GM19239 (cell line): ENCODE measurements at places on chromosomes 7 and 10.

DNA sequence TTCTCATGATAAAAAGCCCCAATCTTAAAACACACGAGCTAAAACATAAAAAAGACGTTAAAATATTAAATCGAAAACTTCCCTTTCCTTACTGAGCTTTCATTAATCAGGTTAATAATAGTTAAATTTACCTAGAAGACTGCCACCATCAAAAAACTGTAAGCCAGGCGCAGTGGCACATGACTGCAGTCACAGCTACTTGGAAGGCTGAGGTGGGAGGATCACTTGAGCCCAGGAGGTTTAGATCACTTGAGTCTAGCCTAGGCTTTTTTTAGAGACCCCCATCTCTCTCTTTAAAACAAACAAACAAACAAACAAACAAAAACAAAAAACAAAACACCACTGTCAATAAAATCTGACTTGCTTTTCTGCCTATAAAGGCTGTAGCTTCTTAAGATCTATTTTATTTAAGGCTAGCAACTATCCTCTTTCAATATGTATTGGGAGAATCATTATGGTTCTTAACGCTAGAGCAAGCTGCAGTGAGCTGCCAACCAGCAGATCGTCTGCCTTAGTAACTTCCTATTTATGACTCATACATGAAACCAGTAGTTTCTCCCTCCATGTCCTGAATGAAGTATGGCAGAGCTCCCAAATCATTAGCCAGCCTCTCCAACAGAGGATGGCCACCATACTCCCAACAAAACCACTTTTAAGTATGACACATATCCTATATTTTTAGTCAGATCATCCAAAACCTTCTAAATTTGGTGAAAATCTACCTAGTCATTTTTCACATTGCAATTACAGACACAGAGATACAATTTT, 163.7 kb downstream of the SRPK2 start:
- peak; percentile 21 for DNase-seq

GRCh38 chr10:62049624-62050345, 148.3 kb downstream of the ARID5B start:
- DNase-seq: no peak

DNA sequence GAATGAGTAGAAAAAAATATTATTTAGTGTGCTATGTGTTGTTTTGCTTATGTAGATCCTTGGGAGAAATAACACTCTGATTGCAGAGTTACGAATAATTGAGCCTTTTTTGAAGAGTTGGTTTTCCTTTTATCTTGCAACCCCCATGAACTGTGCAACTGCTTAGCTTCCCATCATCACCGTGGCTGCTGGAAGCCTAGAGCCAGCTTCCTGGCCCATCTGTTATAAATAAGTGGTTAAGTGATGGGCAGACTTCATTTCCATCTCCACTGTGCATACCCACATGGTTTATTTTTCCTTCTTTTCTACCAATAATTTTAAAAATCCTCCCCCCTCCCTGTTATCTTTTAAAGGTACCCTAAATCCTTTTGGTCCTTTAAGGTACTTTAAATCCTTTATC, 554.9 kb upstream of the GALNT17 start:
- DNase-seq: no peak

DNA sequence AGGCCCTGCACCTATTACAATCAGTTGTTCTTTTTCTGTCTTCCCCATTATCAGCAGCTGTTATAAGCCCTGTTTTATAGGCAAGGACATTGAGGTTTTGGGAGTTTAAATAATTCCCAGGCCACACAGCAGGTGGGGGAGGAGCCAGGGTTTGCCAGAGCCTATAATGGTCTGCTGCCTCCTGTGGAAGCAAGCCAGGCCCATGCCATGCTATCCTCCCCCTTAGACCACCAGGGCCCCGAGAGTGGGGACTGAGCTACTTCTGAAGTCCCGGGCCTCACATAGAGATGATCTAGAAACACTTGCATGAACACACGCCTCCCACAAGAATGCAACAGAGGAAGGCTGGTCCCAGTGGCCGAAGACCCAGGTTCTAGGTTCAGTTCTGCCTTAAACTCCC, 141.7 kb downstream of the SH3PXD2A start:
- no peak for DNase-seq

DNA sequence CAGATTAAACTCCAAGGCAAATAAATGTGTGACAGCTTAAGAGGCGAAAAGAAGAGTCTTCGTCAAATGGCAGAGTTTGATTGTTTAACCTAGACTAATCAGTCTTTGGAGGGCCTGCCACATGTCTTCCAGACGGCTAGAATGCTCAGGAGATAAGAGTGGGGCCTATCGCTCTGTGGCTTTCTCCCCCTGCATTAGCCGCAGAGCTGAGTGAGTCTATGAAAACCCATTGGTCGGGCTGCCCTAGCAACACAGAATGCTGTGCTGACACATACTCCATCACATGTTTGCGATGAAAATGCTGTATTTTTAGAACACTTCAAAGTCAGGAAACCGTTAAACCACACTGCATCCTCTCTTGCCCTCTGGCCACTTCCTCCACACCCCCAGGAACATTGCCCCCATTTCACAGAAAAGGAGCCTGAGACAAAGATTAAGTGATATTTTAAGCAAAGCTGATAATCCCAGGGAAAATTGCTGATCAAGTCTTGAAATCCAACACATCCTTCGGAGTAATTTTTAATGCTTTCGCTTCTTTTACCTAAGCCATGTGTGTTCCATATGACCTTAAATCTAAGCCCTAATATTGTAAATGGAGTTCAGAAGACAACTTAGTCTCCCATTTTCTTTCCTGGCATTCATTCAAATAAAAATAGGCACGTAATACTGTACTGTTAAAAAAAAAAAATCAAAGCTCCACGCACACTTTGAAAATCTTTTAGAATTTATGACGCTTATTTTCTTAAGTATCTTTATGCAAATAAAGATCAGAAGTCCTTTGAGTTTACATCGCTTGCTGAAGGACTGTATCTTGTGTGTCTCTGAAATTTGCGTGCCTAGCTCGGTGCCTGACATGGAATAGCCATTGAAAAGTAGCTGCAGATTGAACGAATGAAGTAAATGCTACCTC, 161.2 kb downstream of the CELF2 start:
- DNase-seq: peak; percentile 45
